Activated CD4-positive, alpha-beta T cell treated with anti-CD3 and anti-CD28 coated beads, Interleukin-2, amount 50 U/mL, for 1 hour (primary cell): ENCODE measurements at places on chromosomes 12 and 14.

- DNase-seq = no peak
These were observed 209.7 kb downstream of the PRKD1 start for GRCh38 chr14:29717901-29718300.

DNA sequence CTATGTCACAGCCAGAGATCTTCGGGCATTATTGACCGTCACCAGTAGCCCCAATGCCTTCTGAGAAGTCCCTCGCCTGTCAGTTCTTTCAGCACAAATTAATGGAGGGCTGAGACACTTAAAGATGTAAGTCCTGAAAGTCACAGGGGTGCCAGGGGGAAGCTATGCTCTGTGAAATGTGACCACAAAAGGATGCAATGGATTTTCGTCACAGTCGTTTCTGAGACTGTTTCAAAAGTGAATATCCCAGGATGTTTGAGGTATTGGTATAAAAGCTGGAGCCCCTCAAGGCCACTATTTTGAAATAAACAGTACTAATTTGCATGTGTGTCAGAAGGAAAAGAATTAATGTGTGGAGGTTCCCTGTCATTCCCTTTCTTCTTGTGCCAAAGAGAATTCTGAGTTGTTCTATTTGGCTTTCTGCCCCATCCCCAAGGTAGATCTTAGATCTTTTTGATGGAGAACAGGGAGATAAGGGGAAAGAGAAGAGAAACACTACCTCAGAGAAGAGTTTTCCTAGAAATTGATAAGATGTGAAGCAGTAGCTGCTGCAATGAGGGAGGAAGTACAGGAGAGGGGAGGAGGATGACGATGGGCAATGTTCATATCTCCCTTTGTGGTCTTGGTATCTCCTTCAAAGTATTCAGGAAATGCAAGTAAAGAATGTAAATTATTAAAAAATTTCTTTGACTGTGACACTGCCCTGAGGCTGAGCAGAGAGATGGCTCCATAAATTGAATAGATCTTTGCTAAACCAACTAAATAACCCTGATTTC lies 101.8 kb upstream of the NAP1L1 start:
- no peak for DNase-seq

- DNase-seq = no peak
These were observed 53.1 kb downstream of the FUT8 start for GRCh38 chr14:65465584-65465983.

DNA sequence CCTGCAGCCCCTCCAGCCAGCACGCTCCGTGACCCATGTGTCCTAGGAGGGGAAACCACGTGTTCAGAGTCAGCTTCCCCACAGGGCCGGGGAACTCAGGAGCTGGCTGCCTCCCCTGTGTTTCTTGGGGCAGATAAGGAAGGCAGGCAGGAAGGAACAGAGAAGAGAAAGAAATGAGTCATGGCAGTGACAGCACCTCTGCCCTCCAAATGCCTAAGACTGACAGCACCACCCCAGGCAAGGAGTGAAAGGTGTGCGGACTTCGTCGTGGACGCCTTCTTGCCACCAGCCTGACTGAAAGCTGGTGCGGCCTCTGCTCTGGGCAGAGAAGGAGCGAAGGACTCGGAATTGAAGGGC lies 167.0 kb upstream of the FKBP4 start:
- DNase-seq = no peak

- DNase-seq = no peak
These were observed 247.8 kb downstream of the MSRB3 start for GRCh38 chr12:65526311-65526710.

DNA sequence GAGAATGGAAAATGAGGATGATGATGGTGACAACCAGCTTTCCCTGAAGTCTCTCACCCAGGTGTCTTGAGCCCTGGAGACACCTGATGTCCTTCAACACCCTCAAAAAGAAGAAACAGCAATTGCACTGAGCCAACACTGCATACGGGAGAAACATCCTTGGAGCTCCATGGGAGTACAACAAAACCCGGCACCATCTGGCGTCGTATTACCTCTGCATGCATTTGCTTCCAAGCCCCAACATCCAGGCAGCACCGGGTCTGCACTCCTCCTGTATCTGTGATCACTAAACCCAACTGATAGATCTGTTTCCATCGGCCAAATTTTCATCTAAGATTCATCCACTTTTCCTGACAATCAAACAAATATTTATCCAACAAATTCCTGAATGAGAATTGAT lies 249.9 kb downstream of the DPF3 start:
- no peak for DNase-seq

GRCh38 chr12:89943463-89943862 lies 234.8 kb upstream of the ATP2B1 start:
- no peak for DNase-seq

DNA sequence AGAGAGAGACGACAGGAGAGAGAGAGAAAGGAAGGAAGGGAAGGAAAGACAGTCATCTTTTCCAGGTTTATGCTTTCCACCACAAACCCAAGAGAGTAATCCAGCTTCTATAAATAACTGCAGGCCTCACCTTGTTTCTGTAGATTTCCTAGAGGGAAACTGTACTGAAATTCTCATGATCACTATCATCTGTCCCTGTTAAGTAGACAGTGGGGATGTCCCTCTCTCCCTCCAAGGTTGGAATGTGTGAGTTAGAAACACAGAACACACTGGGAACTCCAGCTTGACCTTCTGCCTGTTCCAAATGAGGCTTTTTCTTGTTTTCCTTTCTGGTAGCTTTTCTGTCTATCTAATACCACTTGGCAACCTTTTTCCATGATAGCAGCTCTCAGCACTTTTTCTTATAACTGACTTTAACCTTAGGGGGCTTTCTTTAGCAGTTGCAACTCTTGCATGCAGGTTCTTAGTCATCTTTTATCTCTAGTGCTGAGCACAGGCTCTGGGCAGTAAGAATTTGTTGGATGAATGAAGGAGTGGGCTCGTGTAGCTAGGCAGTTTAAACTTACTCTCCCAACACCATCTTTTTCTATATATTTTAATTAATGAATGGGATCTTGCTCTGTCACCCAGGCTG lies 22.8 kb upstream of the FBXO33 start:
- DNase-seq = no peak

- DNase-seq = no peak
These were observed 30.3 kb downstream of the ANO6 start for GRCh38 chr12:45246236-45246635.

DNA sequence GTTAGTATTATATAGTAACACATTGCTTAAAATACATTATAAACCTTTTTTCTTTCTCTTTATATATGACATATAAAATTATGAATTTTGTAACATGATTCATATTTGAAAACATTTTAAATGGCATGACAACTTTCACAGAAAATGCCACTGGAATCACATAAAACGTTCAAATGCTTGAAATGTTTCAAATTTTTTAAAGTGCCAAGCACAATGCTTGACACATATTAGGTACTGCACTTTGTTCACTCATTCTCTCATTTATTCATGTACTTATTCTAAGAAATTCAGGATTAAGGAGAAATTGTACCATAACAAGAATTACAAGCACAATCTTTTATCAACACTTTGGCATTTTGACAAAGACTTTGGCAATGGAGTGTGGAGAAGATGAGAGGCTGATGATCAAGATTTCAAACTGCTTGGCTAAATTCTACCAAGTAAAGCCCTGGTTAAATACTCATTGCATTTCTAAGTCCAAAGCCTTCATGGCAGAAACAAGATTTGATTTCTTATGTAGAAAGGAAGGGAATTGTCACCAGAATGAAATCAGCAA lies 232.2 kb downstream of the C12orf50 start:
- DNase-seq = no peak

DNA sequence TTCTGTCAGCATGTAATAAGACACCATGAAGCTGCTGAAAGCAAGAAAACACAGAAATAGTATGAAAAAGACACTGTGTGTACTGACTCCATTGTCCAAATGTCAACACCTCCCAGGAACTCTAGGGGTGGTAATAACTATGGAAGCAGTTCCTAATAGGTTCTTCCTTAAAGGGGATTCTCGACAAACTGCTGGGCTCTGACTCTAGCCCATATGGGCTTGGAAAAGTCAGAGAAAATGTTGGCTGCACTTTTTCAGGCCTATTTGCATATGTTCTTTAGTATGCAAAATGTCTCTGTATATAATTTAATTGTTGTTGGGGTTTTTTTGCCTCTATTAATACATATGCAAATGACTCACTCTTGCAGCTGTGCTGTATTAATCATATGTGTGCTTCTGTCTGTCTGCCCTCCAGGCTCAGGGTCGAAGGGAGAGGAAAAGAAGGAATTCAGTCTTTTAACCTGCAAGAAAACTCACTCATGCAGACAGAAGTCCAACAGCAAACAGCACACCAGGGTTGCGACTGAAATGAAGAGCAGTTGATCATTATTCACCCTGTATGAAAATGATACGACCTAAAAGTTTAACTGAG lies 317.6 kb downstream of the SOX5 start:
- no peak for DNase-seq

DNA sequence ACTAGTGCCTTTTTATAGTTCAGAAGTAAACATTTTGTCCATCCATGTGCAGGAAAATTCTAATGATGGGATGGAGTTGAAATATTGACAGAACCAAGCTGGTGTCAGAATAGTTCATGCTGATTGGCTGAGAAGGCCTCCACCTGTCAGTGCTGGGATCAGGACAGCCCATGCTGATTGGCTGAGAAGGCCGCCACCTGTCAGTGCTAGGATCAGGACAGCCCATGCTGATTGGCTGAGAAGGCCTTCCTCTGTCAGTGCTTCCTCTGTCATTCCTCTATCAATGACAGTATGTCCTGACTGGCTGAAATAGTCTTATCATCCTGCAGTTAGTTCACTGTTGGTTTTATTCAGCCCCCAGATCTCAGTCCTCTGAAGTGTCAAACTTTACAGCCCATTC lies 95.7 kb downstream of the PPP2R5C start:
- DNase-seq = no peak

GRCh38 chr12:101455685-101456084 lies 19.5 kb upstream of the SPIC start:
- no peak for DNase-seq

DNA sequence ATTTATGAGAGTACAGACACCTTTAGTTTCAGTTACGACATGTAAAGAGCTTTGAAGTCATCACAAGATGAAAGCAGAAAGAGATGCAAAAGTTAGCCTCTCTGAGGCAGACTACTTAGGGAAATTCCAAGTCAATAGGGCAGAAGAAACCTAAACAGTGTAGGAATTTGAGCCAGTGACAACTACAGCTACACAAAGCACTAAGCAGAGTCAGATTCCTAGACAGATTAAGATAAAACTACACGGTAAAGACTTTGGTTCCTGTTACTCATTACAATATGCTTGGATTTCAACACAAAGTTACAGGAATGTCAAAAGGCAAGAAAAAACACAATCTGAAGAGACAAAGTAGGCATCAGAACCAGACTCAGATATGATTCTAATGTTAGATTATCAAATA lies 1302.3 kb downstream of the FSCB start:
- DNase-seq = no peak

- DNase-seq = peak; percentile 5
These were observed 1.1 kb downstream of the ATXN2 start for GRCh38 chr12:111597831-111598636.

GRCh38 chr14:104805941-104806624 lies 5.2 kb downstream of the ZBTB42 start:
- DNase-seq = no peak

DNA sequence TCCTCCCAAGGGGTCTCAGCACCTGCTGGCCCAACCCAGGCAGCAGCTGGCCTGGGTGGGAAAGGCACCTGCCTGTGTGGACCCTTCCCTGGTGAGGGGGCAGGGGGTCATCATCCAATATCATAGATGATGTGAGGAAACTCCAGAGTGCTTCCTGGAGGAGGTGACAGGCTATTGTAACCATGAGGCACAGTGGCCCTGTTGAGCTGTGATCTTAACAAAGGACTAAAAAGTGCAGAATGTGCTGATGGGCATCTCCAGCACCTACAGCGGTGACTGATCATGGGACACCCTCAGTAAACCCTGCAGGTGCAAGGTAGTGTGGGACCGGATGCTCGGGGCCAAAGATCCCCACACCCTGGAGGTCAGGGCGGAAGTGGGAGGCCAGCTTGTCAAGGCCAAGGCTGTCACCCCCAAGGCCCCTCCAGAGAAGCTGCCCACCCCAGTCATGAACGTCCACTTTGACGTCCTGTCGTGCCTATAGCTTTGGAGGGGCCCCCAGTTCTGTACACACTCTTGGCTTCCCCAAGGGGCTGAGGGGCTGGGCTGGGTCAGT lies 7.5 kb downstream of the MMP17 start:
- DNase-seq = no peak

- no peak for DNase-seq
These were observed 95.7 kb downstream of the PPM1A start for GRCh38 chr14:60344751-60345150.

GRCh38 chr12:22473212-22473611 lies 71.1 kb downstream of the C2CD5 start:
- DNase-seq = no peak

- no peak for DNase-seq
These were observed 84.6 kb downstream of the ITPR2 start for GRCh38 chr12:26748412-26748740.

DNA sequence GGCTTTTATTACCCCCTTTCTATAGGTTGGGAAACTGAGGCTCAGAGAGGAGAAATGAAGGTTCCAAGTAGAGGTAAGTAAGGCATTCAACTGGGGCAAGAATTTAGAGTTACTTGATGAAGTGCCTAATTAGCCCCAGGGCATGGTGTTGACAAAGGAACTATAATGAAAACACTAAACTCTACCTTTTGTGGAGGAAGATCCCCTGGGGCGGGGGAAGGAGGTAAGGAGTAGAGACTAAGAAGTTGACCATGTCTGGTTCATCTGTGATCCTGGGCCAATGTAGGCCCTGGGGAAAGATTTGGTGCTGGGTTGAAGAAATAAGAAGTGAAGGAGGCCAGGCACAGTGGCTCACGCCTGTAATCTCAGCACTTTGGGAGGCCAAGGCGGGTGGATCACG lies 16.2 kb upstream of the COX6A1 start:
- no peak for DNase-seq

DNA sequence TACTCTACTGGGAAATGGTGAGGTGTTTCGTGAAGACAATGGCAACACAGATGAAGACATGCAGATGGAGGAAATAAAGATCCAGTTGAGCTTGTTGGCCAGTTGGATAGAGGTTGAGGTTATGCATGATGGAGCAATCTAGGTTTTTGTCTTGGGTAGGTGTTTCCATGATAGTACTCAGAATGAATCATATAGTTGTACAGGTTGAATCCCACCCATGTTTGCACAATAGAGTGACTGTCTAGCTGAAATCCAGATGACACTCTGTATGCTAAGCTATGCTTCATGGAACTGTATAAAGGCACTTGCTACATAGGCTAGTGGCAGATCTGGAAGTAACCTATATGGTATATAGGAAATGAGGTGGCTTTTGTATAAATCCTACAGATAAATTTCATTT lies 264.9 kb downstream of the NAV3 start:
- DNase-seq = no peak
